Hematopoietic multipotent progenitor cell treated with erythropoietin and hydrocortisone succinate and interleukin-3 and kit ligand, for 8 days (in vitro differentiated cells): ENCODE measurements at places on chromosomes 3 and 15.

GRCh38 chr15:100772892-100773520 lies 106.6 kb upstream of the ALDH1A3 start:
- no peak for DNase-seq

- no peak for DNase-seq
Measured at GRCh38 chr3:172402892-172403643, 45.2 kb downstream of the GHSR start.

DNA sequence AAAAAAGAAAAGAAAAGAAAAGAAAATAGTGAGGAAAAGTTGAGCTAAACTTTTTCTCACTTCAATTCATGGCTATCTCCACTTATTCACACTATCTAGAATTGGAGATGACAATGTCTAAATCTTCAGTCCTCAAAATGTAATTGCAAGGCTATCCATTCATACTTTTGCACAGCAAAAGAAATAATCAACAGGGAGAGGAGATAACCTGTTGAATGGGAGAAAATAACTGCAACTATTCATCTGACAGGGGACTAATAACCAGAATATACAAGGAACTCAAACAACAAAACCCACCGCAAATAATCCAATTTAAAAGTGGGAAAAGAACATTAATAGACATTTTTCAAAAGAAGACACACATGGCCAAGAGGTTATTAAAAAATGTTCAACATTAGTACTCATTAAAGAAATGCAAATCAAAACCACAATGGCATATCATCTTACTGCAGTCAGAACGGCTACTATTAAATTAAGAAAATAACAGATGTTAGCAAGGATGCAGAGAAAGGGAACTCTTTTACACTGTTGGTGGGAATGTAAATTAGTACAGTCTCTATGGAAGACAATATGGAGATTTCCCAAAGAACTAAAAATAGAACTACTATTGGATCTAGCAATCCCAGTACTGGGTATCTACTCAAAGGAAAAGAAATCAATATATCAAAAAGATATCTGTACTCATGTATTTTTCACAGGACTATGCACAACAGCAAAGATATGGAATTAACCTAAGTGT lies 73.5 kb upstream of the PPIB start:
- no peak for DNase-seq

GRCh38 chr3:164375538-164375937 lies 702.8 kb downstream of the SI start:
- DNase-seq = no peak

DNA sequence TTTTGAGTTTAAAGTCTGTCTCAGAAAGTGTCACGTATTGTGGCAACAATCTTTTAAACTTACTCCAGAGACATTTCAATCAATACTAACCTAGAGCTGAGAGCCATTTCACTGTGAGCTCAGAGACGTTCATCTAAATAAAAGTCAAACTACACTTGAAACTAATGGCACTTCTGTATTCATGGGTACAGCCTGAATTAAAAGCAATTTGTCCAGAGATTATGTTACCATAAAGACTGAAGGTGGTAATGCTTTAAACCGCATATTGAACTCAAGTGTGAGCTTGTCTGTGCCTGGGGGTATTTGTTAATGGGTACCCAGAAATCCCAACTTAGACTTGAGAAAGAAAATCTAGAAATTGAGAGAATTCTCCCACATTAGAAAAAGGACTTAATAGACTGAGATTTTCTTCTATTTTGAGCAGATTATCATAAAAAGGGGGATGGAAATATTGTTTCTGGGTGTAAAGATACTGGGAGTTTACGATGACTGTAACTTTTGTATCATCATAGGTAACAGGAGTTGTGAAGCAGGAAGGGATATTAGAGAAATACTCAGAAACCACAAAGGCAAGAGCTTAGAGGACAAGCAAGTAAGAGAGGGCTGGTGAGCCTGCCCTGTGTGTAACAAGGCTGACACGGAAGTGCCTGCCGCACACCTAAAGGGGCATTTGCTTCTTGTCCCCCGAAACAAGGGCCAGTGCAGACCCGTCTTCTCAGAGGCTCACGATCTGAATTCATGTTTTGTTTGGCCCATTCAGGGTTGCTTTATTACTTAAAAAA lies 36.9 kb downstream of the LRIG1 start:
- no peak for DNase-seq

- DNase-seq = no peak
Measured at GRCh38 chr3:101065962-101066361, 72.7 kb upstream of the ABI3BP start.

DNA sequence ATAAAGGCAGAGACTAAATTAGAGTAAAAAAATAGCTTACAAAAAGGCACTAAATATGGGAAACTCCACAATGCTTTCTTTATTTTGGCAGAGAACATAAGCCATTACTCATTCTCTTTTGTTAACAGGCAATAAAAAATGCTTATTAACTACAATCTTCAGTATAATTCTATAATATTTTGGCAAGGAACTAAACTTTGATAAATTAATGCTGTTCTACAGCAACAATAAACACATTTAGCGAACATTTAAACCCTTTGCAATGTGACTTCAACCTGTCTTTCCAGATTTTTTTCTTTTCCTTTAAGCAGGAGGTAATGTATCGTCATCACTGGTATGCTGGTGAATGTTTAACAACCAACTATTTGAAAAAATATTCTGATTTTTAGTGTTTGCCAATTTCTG lies 42.2 kb upstream of the POU1F1 start:
- DNase-seq = no peak

DNA sequence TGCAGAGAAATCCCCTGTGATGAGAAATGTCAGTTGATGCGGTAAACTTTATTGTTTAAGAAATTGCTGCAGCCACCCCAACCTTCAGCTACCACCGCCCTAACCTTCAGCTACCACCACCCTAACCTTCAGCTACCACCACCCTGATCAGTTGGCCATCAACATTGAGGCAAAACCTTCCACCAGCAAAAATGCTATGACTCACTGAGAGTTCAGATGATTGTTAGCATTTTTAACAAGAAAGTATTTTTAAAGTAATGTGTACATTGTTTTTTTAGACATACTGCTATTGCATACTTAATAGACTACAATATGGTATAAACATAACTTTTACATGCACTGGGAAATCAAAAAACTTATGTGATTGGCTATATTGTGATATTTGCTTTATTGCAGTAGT lies 30.0 kb downstream of the U2SURP start:
- no peak for DNase-seq

- no peak for DNase-seq
Measured at GRCh38 chr3:125186261-125186787, 26.2 kb downstream of the SLC12A8 start.

GRCh38 chr3:69385723-69386555 lies at the start of gene FRMD4B:
Gene FRMD4B, minus strand, starts transcription at chr3:69386088. Its CDS starts 99 bp downstream, at chr3:69385989.
- peak; percentile 25 for DNase-seq

GRCh38 chr15:65795663-65796216 lies 3.6 kb upstream of the DENND4A start:
- peak; percentile 30 for DNase-seq

DNA sequence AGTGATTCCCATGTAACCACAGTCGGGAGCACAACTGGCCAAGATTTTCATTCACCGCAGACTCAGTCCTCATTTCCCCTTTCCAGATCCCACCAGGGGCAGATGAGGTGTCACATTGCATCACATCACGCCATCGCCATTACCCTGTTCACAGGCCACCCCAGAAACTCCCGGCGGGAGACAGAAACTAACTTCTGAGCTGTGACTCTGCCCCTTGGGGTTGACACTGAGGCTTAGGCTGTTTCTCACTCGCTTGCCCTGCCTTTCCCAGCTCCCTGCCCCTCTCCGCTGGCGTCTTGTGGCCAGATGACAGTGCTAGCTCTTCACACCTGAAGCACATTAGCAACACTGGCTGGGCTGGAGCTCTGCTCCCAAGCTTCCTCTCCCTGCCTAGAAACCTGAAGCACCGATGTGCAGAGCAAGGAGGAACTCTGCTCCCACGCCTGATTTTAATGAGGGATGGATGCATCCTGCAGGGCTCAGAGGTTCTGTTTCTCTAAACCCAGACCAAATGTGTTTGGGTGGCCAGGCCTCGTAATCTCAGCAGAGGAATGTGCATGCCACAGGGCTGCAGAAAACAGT lies 88.8 kb upstream of the CTDSPL start:
- DNase-seq = no peak
